NCI-H2029 (cell line): ENCODE measurements at places on chromosomes 1 and 21.

DNA sequence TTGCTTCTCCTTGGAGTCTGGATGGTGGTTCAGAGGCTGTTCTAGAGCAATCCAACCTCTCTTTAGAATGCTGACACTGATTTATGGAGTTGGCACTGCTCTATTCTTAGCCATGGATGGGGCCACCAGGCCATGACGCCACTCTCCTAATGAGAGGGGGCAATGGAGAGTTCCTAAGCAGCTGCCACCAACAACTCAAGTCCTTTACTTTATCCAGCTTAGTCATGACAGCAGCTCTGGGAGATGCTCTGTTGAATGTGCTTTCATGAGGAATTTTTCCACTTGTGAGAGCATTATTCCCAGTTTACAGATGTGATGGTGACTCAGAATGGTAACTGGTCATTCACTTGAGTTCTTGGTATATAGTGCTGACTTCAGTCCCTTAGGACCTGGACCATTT lies 366.3 kb downstream of the HHAT start:
- no peak for DNase-seq

- no peak for DNase-seq
Observed at GRCh38 chr1:204306076-204306475, 53.7 kb downstream of the PLEKHA6 start.

DNA sequence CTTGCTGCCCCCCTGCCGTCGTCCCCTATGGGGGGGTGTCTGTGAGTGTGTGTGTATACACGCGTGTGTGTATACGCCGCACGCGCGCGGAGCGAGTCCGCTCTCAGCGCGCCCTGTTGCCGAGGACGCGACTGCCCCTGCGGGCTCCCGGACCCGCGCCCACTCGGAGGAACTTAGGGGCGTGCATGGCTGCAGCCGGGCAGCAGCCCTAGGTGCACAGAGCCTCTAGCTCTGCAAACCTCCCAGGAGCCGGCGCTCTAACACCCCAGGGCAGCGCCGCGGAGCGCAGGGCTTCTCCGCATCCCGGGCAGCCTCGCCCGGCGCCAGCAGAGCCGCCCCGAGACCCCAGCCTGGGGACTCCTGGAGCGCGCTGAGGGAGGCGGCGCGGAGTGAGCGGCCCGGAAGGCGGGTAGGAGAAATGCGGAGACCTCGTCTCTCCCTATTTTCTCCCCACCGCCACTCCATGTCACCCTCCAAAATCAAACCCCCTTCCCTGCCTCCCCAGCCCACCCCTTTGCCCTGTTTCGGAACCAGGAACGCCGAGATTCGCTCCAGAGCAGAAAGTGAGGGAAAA lies 574 bp downstream of the ITPKB start:
- DNase-seq: no peak

- DNase-seq: no peak
Observed at GRCh38 chr1:18819986-18820790, 39.3 kb downstream of the TAS1R2 start.

DNA sequence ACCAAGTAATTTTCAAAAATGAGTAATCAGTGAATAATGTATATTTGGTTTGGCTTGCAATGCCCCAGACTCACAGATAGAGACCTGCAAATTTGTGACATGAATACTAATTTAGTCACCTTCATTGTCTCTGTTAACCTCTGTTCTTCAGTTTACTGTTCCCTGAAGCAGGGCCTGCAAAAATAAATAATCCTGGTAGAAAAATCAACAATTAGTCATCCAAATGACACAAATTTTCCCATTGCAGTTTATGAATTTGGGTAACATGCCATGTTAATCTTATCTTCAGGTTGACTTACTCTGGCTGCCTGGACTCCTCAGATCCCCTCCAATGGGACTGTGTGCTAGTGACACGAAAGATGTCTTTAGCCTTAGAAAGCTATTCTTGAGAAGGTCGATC lies 289.5 kb downstream of the PAPPA2 start:
- DNase-seq: no peak

DNA sequence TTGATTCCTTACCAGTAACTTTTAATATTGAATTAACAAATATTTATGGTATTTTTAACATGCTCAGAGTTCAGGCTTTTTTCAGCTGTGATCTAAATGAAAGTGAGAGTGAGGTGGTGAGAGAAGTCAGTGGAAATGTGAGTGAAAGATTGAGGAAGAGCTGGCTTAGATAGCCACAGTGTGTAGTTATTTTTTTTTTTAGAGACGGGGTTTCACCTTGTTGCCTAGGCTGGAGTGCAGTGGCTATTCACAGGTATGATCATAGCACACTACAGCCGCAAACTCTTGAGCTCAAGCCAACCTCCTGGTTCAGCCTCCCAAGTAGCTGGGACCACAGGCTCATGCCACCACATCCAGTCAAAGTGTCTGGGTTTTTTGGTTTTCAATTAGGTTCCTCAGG lies 10.9 kb downstream of the RNF11 start:
- DNase-seq: no peak

DNA sequence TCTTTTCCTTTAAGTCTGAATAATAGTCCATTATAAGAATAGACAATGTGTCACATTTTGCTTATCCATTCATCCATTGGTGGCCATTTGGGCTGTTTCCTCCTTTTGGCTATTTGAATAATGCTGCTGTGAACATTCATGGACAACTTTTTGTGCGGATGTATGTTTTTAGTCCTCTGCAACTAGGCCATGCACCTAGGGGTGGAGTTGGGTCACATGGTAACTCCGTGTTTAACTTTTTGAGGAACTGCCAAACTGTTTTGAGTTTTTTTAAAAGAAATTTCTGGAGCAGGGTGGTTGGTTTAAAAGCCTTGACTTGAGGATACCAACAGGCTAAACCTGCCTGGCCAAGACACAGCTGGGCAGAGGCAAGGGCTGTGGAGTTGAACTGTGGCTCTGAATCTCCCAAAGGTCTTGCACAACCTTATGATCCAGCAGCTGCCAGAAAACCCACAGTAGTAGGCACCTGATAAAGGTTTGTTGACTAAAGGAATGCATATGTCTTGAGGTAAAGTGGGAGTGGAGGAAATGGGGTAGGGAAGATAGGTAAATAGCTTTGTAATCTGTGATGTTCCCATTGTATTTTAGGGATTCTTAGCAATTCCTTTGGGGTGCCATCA lies 5.6 kb upstream of the RPTN start:
- no peak for DNase-seq

GRCh38 chr1:66025188-66025587 lies 232.5 kb downstream of the PDE4B start:
- DNase-seq: no peak

GRCh38 chr1:174060090-174060489 lies 37.9 kb upstream of the RC3H1 start:
- no peak for DNase-seq

DNA sequence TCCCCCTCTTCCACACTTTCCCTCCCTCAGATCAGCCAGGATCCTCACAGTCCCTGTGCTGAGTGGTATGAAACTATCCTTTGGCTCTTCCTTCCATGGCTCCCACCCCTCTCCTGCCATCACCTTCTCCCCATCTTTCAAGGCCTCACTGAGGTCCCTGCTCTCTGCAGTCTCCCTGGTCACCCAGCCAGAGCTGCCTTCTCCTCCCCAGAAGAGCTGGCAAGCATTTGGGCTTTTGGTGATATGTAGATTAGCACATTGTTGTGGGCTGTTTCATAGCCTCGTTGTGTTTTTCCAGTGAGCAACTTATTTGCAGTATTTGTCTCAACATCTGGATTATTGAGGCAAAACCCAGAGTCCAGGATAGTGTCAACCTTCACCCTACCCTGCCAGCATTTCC lies 2.2 kb downstream of the CSF1 start:
- no peak for DNase-seq

- DNase-seq: no peak
Observed at GRCh38 chr1:38137164-38137563, 90.6 kb upstream of the POU3F1 start.

- no peak for DNase-seq
Observed at GRCh38 chr1:156910309-156910782, 10.1 kb upstream of the LRRC71 start.

- DNase-seq: no peak
Observed at GRCh38 chr1:204584699-204585372, 68.6 kb downstream of the MDM4 start.

GRCh38 chr1:36285443-36286101 lies 20.6 kb upstream of the SH3D21 start:
- DNase-seq: peak; percentile 61

DNA sequence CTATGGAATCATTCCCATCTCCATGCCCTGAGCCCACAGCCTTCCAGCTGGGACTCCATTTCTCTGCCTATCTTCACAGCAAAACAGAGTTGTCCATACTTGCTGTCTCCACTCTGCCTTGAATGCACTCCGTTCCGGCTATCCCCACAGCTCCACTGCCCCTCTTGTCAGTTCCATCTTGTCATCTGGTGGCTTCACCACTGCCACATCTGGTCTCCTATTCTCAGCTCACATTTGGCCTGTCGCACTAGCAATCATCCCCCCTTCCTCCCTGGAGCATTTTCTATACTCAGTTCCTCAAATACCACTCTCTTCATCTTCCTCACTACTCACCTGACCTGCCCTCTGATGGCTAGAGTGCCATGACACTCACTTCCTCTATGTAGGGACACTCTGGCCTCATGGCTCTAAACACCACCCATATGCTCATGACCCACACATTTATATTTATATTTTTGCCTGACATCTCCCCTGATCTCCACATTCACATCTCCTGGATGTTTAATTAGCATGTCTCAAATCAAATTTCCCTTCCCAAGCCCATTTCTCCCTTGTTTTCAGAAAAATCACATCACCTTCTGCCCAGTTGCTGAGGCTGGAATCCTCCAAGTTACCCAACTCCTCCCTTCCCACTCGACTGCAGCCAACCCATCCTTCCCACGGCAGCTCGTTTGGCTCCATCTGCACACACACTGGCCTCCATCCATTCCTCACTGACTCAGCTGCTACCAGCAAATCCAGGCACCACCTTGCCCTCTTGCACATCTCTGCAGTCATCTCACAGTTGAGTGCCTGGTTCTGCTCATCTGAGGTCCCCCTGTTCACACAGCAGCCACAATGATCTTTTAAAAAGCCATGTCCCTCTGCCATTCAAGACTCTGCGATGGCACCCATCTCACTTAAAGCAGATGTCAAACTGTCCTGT lies 6.1 kb downstream of the ZNF692 start:
- DNase-seq: no peak

DNA sequence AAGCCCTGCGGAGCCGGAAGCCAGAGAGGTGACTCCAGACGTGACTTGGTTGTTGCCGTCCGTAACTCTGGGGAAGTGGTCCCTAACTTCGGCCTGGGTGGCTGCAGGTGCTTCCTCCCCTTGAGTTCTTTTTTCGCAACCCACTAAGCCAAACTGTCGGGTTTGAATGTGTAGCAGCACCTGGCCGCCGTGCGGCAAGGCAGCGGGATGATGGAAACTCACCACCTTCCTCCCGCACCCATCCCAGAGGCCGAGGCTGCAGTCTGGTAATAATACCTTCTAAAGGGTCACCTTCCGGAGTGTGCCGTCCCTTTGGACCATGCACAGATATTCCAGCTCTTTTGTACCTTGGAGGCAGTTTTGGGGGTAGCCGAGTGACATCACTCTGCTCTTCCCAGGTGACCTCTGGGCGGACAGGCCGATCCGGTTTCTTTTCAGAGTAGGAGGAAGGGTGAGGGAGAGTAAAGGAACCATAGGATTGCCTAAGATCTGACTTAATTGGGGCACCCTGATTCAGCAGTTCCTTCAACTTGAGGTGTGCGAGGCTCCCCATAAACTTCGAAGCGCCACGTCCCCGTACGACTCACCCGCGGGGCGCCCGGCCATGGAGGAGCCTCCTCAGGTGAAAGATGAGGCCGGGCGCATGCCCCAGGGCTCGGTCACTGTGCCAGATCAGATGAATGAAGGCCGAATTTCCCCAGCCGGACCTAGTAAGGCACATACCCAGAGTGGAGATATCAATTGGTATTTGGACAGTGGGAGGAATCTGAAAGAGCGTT lies 1.0 kb downstream of the KCNK1 start:
- no peak for DNase-seq

GRCh38 chr1:154966111-154966510 lies 4.4 kb downstream of the SHC1 start:
- no peak for DNase-seq

- no peak for DNase-seq
Observed at GRCh38 chr1:103194060-103194459, 85.7 kb upstream of the COL11A1 start.

GRCh38 chr1:106435269-106435668 lies 621.2 kb upstream of the PRMT6 start:
- DNase-seq: no peak

- no peak for DNase-seq
Observed at GRCh38 chr1:245615001-245615400, 460.2 kb downstream of the KIF26B start.
